CD4-positive, alpha-beta T cell treated with Interleukin-17A for 4 hours (primary cell): ENCODE measurements at places on chromosomes 7 and 10.

DNA sequence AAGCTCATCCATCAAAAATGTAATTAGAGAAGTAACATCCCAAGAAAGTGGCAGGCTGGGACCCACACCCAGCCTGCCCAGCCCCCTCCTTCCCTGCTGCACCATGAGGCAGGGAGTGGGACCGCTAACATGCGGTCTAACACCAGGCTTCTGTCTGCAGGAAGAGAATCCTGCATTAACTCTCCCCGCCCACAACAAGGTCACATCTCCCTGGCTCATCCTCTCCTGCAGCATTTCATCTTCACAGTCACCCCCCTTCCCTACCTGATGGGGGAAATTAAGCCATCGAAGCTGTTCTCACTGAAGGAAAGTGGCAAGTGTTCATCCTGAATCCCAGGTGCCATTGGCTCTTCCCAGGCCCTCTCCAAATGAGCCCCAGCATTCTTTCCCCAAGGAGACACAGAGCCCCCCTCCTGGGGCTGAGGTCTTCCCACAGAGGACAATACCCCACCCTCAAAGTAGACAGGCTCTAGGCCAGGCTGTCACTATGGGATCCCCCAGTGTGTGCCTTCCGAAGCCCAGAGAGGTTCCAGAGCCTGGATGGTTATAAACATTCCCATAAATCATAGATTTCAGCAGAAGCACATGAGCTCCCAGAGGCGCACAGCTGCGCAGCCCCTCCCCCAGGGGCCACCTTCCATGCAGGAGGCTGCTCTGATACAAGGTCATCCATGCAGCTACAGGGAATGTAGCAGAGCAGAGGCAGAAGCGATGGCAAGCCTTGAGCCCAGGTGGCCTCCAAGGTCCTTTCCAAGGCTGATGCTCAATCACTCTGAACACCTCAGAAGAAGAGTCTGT is 148.0 kb downstream of the OAT start:
- no peak for DNase-seq

GRCh38 chr7:68800316-68800715 is 798.0 kb upstream of the AUTS2 start:
- no peak for DNase-seq

GRCh38 chr10:72087969-72088888 is at the start of gene SPOCK2:
SPOCK2 (minus strand) TSS chr10:72088551; CDS start chr10:72088328, 223 bp downstream.
- peak; percentile 82 for DNase-seq

DNA sequence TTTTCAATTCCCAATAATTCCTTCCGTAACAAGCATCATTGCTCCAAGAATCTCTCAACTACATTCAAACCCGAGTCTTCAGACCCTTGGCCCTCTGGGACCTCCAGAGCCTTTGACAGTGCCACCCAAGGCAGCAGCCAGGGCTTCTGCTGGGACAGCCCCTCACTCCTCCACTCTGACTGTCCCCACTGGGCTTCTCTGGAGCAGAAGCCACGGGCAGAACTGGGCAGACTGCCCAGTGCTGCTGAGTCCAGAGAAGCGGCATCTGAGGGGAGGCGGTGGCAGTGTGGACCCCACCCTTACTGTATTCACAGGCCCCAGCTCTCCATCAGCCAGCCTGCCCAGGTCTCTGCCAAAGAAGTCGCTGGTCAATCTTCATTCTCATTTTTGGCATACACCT is 8.8 kb downstream of the CYREN start:
- no peak for DNase-seq

DNA sequence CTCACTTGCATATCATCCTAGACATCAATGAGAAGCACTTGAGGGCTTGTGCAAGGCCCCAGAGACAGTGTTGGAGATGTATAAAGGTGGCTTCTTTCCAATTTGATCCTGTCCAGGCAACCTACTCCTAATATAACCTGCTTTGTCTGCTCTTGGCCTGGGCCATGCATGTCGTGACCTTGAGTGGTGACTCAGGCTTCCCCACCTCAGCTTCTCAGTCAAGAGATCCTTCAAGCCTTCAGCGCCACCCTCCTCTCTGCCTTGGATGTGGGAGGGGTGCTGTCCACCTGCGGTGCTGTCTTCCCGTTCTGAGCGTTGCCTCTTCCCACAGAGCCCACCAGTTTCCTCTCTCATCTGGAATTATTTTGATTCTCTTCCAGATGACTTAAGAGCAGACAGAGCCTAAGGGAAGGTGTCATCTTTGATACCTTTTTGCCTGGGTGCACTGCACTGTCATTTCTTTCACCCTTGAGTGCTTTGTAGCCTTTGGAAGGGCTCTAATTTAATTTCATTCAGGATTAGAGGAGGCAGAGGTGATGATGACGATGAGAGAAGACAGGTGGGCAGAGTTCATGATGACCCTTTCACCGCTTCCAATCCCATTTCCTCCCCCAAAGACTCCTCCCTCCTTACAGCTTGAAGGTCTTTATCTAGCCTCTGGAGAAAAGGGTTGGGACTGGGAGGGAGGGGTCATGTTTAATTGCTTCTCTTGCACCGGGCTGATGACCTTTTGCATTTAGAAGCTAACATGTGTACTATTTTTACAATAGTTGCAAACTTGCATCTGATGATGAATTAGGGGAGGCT is 6.9 kb downstream of the LSMEM1 start:
- no peak for DNase-seq
